CD4-positive, alpha-beta T cell treated with Interleukin-15 for 4 hours (primary cell): ENCODE measurements at places on chromosomes 12 and 14.
A peak's percentile ranks its signal among the peaks of the same experiment; 100 is the strongest.

- DNase-seq = no peak
Observed at GRCh38 chr14:70289138-70289537, 70.3 kb downstream of the COX16 start.

- peak; percentile 94 for DNase-seq
Observed at GRCh38 chr12:46219877-46220655, 48.8 kb downstream of the SLC38A1 start.

DNA sequence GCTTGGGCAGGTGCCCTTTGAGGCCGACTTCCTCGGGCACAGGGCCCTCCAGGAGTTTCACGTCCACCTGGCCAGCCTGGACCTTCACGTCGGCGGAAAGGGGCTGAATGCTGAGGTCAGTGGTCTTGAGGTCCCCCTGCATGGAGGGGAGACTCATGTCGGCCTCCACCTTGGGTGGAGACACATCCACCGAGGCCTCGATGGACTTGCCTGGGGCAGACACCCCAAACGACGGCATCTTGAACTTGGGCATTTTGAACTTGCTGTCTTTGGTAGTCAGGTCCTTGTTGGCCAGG is 24.0 kb downstream of the PLD4 start:
- DNase-seq = no peak

GRCh38 chr12:122876731-122877130 is 19.2 kb downstream of the VPS37B start:
- no peak for DNase-seq

GRCh38 chr12:80766897-80767296 is 50.2 kb downstream of the MYF5 start:
- DNase-seq = no peak

GRCh38 chr14:89040080-89040459 is 215.6 kb downstream of the TTC8 start:
- DNase-seq = no peak

DNA sequence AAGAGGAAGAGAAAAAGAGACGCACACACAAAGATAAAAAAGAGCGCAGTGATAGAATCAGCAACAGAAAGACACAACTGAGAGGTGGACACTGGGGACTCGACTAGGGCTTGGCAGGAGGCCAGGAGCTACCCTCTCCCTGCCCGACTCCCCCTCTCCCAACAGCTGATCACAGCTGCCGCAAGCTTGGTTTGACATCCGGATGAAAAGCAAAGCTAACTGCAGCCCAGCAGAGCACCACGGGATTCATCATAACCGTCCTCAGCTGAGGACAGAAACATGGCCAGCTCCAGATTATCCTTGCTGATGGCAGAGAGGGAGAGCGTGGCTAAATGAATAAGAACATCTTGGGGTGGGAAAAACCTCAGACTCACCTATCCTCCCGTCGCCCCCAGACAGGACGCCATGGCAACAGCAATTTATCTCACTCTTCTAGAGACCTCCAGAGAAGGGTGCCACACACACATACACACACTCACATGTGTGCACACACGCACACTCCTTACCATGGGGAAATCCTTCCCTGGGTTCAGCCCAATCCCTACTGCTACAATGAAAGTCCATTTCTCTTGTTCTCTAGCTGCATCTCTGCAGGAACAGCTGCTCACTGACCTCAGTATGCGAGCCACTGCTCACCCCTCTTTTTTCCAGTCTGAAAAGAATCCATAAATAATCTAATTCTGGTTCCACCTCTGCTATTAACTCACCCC is 135.3 kb downstream of the NTF3 start:
- DNase-seq = no peak

DNA sequence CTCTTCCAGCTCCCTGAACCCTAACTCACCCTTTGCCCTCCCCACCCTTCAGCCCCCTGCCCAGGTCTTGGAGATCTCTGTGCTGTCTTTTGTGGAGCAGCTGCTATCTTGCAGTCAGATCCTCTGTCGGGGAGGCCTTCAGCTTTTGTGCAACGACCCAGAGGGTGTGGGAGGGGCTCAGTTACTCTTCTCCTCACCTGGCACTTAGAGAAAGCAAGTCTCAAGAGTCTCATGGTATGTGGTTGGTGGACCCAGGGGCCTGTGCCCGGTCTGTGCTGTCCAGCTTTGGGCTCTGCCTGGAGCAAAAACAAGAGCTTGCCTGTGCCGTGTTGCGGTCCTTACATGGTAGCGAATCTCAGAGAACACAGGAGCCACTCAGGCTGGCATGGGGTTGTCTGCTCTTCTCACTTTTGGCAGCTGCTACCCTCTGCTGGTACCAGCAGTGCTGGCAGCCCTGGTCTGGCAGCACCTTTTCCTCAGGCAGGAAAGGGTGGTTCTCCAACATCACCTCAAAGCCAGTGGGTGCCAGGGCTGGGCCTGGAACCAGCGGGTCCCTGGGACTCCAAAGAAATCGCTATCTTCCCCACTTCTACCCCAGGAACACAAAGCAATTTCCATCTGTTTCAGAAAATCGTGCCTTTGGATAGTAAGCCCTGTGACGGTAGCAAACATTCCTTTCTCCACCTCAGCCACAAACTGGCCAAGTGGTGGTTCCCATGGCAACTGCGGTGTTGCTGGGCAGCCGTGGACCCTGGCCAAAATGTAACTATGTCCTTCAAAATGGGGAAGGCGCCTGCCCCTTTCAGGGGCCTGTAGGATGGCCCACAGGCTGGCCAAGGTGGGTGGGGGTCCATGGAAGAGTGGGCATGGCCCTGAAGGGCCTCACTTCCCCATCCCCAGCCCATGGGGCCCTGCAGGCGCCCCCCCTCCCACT is 90.0 kb downstream of the RIN3 start:
- peak; percentile 65 for DNase-seq

- DNase-seq = no peak
Observed at GRCh38 chr14:29351996-29352705, 575.5 kb downstream of the PRKD1 start.

GRCh38 chr12:54352891-54353874 is 11.1 kb downstream of the GPR84 start:
- DNase-seq = no peak

DNA sequence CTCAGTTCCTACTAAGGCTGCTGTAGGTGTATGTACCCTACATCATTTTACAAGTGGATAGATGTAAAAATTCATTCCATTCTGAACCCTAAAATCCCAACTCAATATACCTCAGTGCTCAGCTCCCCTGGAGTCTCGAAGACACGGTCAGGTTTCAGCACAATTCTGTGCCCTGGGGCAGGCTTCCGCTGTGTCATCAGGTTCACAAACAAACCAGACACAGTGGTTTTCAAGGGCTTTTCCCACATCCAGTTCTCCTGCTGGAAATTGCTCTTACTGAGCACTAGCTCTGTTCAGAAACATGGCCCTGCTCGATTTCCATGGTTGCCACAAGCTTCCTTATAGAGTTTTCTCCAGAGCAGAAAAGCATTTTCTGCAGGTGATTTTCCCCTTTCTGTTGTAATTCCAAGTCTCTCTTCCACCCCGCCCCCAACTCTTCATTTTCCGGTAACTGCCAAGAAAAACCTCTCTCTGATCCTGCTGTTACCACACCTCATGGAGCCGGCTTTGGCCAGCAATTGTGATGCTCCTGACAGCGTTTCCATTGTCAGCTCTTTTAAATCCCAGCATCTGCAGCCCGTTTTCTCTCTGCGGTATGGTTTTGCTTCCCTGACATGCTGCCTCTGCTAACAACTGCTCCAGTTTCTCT is 483.0 kb upstream of the CCDC196 start:
- DNase-seq = no peak

DNA sequence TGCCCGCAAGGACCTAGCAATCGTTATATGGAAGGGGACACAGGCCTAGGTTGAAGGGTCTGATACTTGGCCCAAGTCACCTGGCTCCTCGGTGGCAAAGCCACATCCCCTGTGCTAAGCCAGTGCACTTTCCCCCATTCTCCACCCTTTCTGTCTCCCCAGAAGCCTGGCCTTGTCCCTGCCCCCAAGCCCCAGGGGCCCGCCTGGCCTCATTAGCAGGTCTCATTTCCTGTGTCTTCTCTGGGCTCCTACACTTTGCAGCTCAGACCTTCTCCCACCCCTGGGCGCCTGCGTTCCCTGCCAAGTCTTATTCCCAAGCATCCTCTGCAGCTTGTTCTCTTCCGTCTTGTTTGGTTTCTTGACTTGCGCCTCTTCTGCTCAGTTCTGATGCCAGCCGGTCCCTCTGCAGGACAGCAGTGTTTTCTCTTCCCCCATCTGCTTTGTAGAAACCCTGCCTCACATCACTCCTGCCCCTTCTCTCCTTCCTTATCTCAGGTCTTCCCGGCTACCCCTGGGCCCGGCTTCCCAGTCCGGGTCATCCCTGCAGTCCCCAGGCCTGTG is 66.7 kb downstream of the SLC24A4 start:
- DNase-seq = no peak

GRCh38 chr14:50018201-50018932 is 98.0 kb downstream of the VCPKMT start:
- DNase-seq = no peak

- DNase-seq = no peak
Observed at GRCh38 chr12:78885466-78885865, 20.9 kb downstream of the SYT1 start.

GRCh38 chr14:34920339-34920738 is 45.2 kb upstream of the BAZ1A start:
- DNase-seq = no peak

GRCh38 chr12:15583804-15584203 is 205.4 kb downstream of the EPS8 start:
- no peak for DNase-seq

- DNase-seq = no peak
Observed at GRCh38 chr12:4556735-4557530, 5.1 kb upstream of the DYRK4 start.

- no peak for DNase-seq
Observed at GRCh38 chr14:68639758-68640574, 152.9 kb downstream of the ZFP36L1 start.

DNA sequence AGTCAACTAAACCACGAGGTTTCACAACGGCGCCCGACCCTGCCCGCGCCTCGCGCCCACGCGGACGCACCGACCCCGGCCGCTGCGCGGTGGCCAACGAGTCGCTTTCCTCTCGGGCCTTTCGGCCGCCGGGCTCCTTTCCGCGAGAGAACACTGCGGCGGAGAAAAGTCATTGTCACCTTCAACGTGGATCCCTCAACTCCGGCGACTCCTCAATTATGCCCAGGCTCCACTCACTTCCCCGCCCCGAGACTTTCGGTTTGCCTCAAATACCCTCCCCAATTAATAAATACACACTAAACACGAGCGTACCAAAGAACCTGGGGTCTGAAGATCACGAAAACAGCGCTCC is 450 bp downstream of the SINHCAF start:
- DNase-seq = no peak

DNA sequence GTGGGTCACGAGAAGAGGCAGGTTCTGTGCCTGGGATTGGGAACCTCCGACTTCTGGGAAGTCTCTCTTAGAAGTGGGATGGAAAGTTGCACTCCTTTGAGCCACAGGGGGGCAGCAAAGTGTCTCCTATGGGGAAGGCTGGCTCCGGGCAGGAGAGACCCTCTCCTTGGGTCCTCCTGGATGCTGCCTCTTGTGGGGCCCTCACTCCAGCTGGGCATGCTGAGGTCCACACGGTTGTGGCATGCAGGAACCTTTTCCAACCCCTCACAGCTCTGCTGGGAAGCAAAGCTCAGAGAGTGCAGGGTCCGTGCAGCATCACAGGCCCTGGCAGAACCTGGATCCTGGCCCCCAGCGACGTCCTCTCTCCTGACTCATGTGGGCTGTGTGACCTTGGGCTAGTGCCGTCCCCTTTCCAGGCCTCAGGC is 17.4 kb downstream of the SDSL start:
- no peak for DNase-seq
